CD4-positive, alpha-beta T cell (primary cell): ENCODE measurements at places on chromosomes 5 and 9. TPM values are rescaled to one million over a fixed set of nuclear protein-coding genes. Genes with fewer than 3 reads are reported as not detected.

DNA sequence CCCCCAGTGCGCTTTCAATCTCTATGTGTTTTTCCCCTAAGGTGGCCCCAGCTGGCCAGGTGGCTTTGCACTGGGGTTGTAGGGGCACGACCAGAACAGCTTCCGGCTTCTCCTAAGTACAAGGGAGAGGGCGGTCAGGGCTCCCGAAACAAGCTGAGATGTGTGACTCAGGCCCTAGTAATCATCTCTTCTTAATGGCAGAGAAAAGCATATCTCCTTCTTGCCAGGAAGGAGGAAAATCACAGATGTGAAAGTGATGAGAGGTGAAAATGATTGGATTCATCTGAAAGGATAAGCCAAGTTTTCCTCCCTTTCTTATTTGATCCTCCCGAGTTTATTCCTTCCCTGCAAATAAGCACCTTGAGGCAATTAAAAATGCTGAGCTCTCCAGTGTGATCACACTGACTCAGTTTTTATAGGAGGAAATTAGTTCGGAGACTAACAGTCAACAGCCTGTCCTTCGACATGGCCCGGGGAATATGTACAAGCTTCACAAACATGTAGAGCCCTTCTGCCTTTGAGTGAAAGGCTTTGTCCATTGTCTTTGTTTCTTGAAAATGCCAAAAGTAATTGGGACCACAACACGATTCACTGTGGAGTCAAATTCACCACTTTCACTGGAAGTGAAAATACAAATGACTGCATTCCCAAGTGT, 514.8 kb downstream of the PSAT1 start:
- H3K27me3 ChIP-seq: no peaks in the 10 kb centered on the region
- no peak for DNase-seq
- no peak overlapping the region for H3K4me3 ChIP-seq
- H3K4me1 ChIP-seq: no peaks in the 10 kb centered on the region
- no peak overlapping the region for H3K27ac ChIP-seq

Gene SH3TC2
- total RNA-seq: not detected

GRCh38 chr5:16547200-16547842, 69.5 kb downstream of the RETREG1 start:
- no peaks in the 10 kb centered on the region for H3K36me3 ChIP-seq
- H3K4me3 ChIP-seq: no peak overlapping the region
- H3K4me1 ChIP-seq: peaks cover 10% of the 10 kb centered on the region
- no peak for DNase-seq
- no peak overlapping the region for H3K27ac ChIP-seq

Gene SPINK13
- total RNA-seq: not detected
